Stimulated activated CD8-positive, alpha-beta memory T cell treated with anti-CD3 and anti-CD28 coated beads, Interleukin-12 subunit alpha, Interleukin-12 subunit beta, amount 100 ng/mL, for 4 hours (primary cell): ENCODE measurements at places on chromosomes 11 and 22.

- no peak for DNase-seq
These were observed 687 bp upstream of the CALCA start for GRCh38 chr11:14972581-14973495.

GRCh38 chr11:3880724-3881123 lies 25.3 kb downstream of the STIM1 start:
- DNase-seq = no peak

DNA sequence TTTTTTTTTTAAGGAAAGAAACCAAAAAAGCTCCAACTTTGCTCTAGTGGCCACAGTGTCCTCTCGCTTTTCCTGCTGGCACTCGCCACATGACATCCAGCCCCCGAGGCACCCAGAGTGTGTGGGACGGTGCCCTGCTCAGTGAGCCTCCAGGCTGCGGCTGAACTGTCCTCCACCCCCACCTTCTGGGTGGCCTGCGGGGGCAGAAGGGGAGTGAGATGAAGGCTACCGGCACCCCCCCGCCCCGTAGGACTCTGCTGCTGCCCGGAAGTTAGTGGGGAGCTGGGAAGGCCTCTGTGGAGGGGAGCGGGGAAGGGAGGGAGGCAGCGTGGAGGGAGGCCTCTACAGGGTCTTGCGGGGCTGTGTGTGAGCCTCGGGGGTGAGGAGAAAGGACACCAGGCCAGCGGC lies 264.4 kb downstream of the CTTN start:
- DNase-seq = no peak

GRCh38 chr11:26330262-26330661 lies 1.7 kb upstream of the ANO3 start:
- no peak for DNase-seq

DNA sequence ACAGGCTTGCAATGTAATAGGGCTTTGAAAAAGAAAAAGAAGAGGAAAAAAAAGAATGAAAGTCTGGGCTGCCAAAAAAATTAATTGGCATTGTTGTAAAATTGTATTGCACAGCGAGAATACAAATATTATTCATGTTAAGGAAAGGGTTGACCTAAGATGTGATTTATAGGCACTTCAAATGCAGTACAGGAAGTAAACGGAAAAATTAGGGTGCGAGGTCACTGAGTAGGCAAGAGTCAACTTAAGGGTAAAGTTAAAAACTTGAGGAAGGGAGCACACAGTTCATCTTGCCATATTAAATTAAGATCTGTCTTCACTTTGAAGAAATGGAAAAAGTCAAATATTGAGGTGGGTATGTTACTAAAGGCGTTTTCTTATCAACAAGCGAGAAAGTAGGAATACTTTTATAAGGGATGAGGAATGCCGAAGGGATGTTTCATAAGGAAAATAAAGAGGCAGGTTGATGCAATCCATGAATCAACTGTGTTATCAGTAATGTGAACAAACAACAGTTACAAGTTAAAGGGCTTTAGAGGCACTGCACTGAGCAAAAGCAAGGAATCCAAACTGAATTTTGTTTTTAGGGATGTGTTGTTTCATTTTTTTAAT lies 123.0 kb downstream of the WT1 start:
- no peak for DNase-seq

DNA sequence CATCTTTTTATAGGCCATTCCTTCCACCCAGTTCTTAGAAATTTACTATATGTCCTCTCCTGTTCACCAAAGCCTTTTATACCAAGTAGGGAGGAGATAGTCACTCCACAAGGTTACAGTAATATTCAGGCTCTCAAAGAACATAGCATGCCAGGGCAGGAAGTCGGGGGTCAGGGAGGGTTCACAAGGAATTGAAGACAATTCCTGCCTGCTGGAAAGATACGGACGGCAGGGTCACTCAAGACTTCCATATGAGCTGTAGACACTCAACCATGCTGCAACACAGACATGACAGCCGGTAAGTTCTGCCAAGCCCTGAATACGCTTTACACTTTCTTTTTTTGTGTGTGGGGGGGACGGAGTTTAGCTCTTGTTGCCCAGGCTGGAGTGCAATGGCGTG lies 700 bp downstream of the C22orf31 start:
- no peak for DNase-seq

GRCh38 chr22:19666673-19667593 lies 47.4 kb upstream of the SEPTIN5 start:
- no peak for DNase-seq

DNA sequence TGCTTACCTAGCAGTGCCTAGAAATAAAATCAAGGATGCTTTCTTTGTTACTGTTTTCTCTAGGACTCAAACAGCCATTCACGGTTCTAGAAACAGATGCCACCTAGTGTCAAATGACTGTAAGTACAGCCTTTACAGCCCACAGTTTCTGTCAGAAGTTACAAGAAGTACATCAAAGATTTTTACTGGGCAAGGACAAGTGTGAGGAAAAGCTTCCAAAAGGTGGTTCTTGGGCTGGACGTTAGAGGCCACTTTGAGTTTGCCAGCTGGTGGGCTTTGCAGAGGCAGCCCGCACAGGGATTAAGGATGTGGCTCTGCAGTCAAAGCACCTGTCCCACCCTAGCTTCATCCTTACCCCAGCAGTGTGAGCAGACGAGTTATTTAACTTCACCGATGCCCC lies 6.9 kb downstream of the KMT5B start:
- DNase-seq = no peak

DNA sequence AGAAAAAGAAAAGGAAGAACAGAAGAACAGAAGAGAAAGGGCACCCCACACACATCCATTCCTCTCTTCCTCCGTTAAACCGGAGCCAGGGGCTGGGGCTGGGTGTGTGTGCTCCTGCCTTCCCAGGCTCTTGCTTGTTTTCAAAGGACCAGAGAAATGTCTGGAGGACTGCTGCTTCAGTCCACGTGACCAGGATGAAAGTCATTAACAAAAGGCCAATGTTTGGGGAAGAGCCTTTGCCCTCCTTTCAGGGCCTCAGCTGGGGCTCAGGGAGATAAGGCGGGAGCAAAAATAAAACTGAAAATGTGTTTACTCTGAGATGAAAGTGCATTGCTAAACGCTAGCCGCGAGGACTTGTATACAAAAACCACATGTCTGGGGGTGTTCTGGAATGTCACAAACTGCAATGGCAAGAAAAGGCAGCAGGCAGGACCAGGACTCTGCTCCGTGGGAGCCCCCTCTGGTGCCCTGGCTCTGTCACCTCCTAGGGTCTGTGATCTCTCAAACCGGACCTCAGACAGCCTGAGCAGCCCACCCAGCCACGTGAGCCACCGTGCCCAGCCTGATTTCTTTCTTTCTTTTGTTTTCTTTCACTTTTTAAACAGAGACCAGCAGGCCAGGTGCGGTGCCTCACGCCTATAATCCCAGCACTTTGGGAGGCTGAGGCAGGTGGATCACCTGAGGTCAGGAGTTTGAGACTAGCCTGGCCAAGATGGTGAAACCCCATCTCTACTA lies 31.6 kb upstream of the MYH9 start:
- DNase-seq = no peak

- DNase-seq = no peak
These were observed 4.3 kb upstream of the OR52E1 start for GRCh38 chr11:5065027-5065426.

DNA sequence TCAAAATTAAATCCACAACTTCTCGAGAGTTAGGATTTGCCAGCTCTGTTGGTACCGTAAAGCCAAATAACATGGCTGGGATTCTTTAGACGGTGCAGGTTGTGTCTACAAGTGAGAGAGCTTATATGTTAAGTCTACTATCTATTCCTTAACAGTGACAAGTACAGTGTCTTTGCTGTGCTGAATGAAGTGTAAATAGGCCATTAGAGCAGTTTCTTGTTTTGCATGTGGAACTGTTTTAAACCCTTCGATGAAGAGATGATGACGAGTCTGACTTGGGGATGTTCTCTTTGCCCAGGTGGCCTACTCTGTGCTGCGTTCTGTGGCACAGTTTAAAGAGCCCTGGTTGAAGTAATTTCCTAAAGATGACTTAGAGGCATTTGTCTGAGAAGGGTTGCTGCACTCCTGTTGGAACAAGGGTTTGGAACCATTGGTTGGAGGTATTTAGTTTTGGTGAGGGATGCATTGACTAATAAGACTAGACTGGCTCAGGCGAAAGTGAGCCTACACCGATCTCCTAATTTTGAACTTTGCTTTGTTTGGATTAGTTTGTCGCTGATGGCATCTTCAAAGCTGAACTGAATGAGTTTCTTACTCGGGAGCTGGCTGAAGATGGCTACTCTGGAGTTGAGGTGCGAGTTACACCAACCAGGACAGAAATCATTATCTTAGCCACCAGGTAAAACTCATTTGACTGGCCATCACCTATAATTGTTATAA lies 988 bp downstream of the RPS3 start:
- DNase-seq = no peak

GRCh38 chr22:30728826-30729225 lies 34.2 kb downstream of the OSBP2 start:
- DNase-seq = no peak

- DNase-seq = no peak
These were observed 131.9 kb upstream of the TEAD1 start for GRCh38 chr11:12542186-12542935.

- no peak for DNase-seq
These were observed 53.3 kb upstream of the ADA2 start for GRCh38 chr22:17272511-17272991.

DNA sequence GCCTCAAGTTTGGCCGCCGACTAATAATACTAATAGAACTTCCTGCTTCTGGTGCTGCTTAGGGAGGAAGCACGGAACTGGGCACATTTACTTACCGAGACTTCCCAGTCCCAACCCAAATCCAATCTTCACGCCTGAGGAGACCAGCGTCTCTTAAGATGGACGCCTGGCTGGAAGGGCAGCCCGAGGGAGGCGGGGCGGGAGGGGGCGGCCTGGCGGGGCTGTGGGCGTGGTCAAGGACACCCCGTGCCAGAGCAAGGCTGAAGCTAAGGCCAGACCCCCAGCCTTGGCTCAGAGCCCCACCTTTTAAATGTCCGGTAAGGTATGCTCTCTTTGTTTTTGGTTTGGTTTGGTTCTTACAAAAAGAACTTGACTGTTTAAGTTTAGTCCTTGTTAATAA lies at the start of gene GDPD4:
TSS of gene GDPD4 (minus strand) at position 177 of the 400 bp plus-strand sequence. CDS start 16,549 bp downstream, outside the sequence.
- no peak for DNase-seq
